Aorta (tissue), 5 donors: ENCODE measurements at places on chromosomes 11 and 22. TPM values are rescaled to one million over a fixed set of nuclear protein-coding genes. Genes with fewer than 3 reads are reported as not detected.
A peak's percentile ranks its signal among the peaks of the same experiment; 100 is the strongest.

- no peak for DNase-seq
Measured at GRCh38 chr11:33734441-33735270, 1.6 kb downstream of the CD59 start.

- DNase-seq, result no peak
Measured at GRCh38 chr11:75925785-75926164, 110.8 kb downstream of the UVRAG start.

DNA sequence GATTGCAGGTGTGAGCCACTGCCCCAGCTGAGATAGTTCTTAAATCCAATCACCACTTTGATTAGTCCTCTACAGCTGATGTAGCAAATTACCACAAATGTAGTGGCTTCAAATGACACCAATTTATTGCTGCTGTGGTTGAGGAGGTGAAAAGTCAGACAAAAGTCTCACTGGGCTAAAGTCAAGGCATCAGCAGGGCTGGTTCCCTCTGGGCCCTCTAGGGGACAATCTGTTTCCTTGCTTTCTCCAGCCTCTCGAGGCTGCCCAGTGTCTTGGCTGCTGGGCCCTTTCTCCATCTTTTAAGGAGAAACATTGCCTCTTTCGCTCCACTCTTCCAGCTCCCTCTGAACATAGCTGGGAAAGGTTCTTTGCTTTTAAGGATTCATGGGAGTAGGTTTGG is 50.5 kb upstream of the SHANK2 start:
- no peak for DNase-seq

GRCh38 chr11:19711911-19712280 is 741 bp upstream of the NAV2 start:
- DNase-seq, result peak; percentile 61

DNA sequence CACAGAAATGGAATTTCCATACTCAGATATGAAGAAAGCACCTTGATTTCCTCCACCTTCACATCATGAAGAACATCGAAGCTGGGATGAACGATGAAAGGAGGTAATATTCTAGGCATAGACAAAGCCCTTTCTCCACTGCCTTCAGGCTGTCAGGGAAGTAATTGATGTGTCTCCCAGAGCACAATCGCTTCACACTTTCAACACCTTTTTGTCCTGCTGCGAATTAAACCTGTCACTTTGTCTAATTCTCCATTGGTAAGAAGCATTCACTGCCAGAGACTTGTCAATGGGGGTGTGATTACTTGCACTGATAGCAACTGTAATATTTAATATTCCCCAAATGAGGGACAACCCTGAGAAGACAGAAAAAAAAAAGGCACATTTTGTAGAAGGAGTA is 260.1 kb downstream of the ETS1 start:
- no peak for DNase-seq

Gene OR52I1
- not detected for total RNA-seq

Gene CCDC87
- 0.19 TPM for total RNA-seq

Gene SCGB1A1
- total RNA-seq, result not detected

Gene RTN4RL2
- total RNA-seq, result 1.1 TPM

Gene TMEM191B
- total RNA-seq, result not detected
